ENCODE measurements at places on chromosomes 13 and 19.

GRCh38 chr19:35901055-35901644, 810 bp upstream of the NFKBID start:
- DNase-seq: no peak

DNA sequence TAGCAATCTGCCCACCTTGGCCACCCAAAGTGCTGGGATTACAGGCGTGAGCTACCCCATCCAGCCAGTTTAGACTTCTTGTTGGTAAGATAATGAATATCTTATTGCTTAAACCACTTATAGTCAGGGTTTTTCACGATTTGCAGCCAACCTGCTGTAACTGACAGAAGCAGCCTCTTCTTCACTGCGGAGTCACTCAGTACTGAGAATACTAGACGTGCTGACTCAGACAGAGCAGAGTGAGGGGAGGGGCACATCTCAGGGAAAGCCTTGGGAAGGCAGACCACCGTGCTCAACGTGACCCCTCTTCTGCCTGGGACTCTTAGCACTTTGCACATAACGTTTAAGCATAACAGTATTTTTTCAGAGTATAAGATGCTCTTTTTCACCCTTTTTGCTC, 74.3 kb upstream of the ARHGEF7 start:
- DNase-seq: no peak

- no peak for DNase-seq
Observed at GRCh38 chr13:98411013-98411412, 165.9 kb downstream of the STK24 start.

GRCh38 chr13:89150362-89150761, 1479.2 kb downstream of the SLITRK5 start:
- DNase-seq: no peak

DNA sequence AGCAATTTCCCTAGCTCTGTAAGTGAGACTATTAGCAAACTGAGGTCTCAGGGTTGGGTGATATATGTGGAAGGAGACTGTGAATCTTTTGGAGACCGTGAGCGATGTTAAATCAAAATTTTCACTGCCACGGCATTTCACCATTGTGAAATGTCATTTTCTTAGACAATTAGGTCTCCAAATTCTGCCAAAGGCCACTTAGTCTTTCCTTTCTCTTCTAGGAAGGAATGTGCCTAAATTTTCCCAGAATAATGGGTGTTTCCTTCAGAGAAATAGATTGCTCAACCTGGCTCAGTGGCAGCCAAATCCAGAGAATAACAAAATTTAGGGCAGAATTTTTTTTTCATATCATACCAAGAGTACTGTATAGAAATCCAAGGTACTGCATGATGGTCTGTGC, 64.5 kb upstream of the SCEL start:
- DNase-seq: no peak

DNA sequence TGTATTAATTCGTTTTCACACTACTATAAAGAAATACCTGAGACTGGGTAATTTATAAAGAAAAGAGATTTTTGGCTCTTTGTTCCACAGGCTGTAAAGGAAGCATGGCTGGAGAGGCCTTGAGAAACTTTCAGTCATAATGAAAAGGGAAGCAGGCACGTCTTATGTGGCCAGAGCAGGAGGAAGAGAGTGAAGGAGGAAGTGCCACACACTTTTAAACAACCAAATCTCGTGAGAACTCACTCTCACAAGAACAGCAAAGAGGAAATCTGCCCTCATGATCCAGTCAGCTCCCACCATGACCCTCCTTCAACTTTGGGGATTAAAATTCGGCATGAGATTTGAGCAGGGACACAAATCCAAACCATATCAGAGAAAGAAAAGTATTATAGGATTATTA, 1255.9 kb upstream of the MIR17HG start:
- no peak for DNase-seq

GRCh38 chr19:40633207-40633606, 32.0 kb downstream of the LTBP4 start:
- no peak for DNase-seq

DNA sequence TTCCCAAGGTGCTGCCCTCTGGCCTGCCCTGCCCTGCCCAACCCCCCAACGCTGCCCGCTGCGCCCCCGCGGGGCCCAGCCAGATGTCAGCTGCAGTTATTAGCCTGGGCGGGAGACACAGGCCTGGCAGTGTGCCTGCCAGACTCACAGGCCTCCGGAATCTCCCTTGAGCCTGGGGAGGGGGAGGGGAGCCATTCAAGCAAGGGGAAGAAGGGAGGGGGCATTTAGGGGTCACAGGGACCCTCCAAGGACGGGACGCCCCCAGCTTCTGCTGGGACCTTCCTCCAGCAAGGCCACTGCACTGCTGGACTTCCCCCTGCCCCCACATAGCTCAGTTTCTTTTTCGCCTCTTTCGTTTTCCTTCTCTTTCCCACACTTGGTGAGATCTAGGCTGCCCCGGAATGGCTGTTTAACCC, 2.6 kb upstream of the JUNB start:
- DNase-seq: peak; percentile 82

- DNase-seq: no peak
Observed at GRCh38 chr13:51639171-51639570, 54.9 kb downstream of the WDFY2 start.

DNA sequence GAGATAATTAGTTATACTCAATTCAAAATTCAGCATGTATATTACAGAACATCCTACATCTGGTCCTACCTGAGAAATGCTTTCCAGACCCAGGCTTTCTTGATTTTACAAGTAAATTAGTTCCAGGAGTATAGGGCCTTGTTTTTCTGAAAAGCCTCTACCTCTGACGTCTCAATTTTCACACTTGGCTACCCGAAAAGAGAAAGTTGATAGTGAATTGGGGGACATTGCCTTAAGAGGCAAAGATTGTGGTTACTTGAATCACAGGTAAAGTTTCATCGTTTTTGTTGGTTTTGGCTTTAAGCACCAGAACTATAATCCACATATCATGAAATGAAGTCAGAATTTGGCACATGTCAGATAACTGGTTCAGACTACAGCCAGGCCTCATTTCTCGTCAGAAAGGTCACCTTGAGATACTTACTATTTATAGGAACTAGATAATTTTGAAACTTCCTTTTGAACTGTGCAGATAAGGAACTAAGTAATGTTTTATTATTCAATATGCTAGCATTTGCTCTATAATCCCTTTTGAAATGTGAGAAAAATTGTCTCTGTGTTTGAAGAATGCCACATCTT, 30.8 kb downstream of the FAM124A start:
- DNase-seq: no peak

DNA sequence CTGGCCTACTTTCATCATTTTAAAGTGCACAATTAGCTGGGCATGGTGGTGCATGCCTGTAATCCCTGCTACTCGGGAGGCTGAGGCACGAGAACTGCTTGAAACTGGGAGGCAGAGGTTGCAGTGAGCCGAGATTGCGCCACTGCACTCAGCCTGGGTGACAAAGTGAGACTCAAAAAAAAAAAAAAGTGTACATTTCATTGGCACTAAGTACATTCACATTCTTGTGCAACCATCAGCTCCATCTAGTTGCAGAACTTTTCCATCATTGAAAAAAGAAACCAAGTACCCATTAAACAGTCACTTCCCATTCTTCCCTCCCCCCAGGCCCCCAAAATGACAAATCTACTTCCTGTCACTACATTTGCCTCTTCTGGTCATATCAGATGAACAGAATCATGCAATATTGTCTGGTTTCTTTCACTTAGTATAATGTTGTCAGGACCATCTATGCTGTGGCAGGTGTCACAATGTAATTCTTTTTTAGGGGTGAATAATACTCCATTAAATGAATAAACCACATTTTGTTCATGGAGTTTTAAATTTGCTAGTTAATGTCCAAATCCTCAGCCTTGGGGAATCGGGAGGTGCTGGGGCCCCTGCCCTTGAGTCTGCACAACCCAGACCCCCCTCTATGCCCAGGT, 7.4 kb upstream of the SIGLEC11 start:
- no peak for DNase-seq

- DNase-seq: no peak
Observed at GRCh38 chr13:99280166-99280565, 22.0 kb upstream of the GPR18 start.

- no peak for DNase-seq
Observed at GRCh38 chr19:15419413-15420025, 731 bp upstream of the AKAP8L start.

- DNase-seq: no peak
Observed at GRCh38 chr13:25783076-25783475, 268.7 kb downstream of the SHISA2 start.

GRCh38 chr19:41646589-41647204, 19.8 kb upstream of the CEACAM4 start:
- DNase-seq: peak; percentile 37

DNA sequence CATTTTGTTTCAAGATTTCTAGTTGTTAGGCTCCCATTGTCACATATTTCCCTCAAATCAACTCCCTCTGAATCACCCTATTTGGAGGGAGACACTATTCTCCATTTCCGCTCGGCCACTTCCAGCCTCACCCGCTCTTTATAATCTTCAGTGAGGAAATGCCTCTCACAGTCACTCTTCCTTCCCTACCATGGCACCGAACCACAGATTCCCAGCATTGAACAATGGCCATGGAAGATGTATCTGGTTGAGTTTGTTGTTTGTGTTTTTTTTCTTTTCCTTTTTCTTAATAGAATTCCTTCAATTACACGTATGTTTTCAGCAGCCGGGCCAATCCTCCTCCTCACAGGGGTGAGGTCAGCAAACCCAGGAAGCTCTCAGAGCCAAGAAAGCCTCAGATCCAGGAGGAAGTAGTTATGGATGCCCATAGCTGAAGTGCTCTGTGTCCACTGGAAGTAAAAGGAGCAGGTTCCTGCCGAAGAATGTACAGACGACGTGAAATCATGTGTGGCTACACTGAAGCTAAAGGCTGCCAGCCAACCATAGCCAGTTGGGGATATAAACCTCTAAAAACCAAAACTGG, 472.1 kb downstream of the FOXO1 start:
- no peak for DNase-seq

DNA sequence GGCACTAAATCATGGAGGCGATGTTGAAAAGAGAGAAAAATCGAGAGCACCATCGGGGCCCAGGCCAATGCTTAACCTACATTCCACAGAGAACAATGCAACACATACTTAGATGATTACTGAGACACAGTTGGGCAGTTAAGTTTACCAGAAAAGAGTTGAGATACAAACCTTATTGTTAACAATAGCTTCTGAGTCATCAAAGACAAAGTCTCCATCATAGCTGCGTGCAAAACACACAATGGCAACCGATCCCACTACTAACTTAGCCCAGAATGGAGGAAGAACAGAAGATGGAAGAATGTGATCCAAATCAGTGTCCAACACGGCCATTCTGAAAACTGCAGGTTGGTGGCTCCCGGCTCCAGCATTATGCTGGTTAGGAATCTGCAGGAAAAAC, 6.2 kb downstream of the TMTC4 start:
- no peak for DNase-seq

- peak; percentile 68 for DNase-seq
Observed at GRCh38 chr19:33241530-33242101, 16.0 kb upstream of the SLC7A10 start.

- no peak for DNase-seq
Observed at GRCh38 chr19:18475004-18475453, 37.1 kb upstream of the ISYNA1 start.

DNA sequence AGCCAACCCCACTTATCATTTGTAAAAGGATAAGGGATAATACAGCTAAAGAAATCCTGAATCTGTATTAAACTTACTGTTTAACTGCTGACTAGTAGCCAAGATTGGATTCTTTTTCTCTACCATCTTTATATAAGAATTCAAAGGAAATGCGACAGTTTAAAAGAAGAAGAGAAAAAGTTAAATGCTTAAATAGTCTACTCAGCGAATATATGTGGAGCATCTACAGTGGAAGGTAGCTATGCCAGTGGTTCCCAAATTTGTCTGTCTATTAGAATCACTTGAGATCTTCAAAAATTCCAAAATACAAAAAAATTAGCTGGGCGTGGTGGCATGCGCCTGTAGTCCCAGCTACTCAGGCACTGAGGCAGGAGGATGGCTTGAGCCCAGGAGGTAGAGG, 60.8 kb upstream of the KLF5 start:
- DNase-seq: no peak

DNA sequence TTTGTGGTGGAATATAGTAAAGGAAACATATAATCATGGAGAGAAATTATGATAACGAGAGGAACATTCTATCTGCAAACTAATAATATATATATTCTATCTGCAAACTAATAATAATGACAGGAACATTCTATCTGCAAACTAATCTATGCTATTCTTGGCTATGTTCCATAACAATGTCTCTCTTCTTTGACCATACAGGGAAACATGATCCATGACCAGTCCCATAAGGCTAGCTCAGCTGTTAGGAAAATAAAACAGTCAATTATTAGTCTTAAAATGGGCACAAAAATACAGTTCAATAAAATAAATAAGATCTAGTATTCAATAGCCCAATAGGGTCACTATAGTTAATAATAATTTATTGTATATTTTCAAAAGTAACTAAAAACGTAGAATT, 707.8 kb upstream of the PCDH20 start:
- DNase-seq: no peak

- no peak for DNase-seq
Observed at GRCh38 chr19:35955881-35956634, 19.9 kb downstream of the LRFN3 start.

DNA sequence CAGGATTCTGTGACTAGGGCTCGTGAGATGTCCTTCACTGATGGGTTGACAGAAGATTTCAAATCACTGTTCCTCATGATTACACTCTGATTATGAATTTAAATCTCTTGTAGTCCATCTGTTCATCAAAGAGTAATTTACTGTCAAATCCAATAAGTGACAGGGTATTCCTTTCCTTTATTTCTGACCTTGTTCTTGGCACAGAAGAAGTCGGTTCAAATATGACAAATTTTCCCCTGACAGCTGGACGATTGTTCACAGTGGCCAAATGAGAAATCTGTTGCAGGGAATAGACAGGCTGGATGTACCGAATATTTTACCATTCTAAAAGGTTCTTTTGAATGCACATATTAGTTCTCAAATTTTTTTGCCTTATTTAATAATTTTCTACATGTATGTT, 767.3 kb upstream of the GPC6 start:
- DNase-seq: no peak

GRCh38 chr13:44404261-44405132, 30.9 kb downstream of the SERP2 start:
- no peak for DNase-seq

- DNase-seq: no peak
Observed at GRCh38 chr13:89750371-89750770, 1597.1 kb upstream of the MIR17HG start.

DNA sequence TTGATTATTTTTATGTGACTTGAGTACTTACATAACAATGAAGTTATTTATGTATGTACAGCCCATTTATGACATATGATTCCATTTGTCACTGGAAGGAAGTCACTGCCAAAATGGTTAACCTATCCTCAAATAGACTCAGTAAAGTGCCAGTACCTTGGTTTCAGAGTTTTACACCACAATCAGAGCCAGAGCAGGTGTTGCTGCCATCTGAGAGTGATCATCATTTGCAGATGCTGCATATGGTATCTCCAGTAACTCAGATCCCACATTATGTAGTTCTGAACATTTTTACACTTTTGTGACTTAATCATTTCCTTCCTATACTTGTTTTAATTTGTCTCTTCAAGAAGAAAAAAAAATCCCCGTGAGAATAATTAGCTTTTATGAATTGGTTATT, 313.3 kb downstream of the HS6ST3 start:
- no peak for DNase-seq
